ENCODE measurements at places on chromosomes 5 and 9. TPM values are rescaled to one million over a fixed set of nuclear protein-coding genes. Genes with fewer than 3 reads are reported as not detected.

DNA sequence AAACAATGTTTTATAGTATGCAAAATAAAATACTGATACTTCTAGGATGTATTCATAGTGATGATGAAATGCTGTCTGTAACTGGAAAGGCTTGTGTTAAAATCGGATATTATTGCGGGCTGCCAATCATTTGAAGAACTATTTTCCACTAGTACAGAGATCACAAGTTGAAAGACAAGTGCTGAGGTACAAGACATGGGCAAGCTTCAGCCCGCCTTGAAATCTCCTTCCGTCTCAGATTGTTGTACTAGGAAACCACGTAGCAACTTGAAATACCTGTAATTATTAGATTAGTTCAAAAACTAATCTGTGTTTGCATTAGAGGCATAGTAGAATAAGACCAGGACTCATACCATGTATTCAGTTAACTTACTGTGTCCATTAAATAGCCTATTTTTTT, 218.2 kb downstream of the ARHGEF28 start:
- DNase-seq: no peak

Gene SLC25A2
- polyA plus RNA-seq: not detected

GRCh38 chr9:124879226-124879625, 17.3 kb downstream of the ARPC5L start:
- DNase-seq: no peak

DNA sequence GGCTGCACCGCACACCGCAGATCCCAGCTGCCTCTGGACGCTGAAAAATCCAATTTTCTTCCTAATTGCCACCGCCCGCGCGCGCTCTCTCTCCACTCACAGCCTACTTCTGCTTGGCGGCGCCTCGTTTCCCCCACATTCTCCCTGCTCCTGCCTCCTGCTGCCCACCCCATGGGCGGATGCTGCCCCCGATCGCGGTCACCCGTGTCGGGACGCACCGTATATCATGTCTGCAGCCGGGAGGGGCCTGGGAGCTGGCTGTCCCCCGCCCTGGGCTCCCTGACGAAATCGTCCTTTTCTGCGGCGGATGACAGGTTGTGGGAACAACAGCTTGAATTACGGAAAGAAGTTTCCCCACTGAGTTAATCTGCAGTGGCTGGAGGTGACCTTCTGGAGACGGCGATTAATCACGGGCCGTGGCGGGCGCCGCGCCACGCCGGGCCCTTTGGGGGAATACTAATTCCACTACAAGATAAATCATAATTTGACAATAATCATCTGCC, 36.3 kb upstream of the PSD2 start:
- no peak for DNase-seq

GRCh38 chr5:105565531-105565930, 2002.9 kb upstream of the NUDT12 start:
- no peak for DNase-seq

GRCh38 chr9:137918331-137919094, 40.9 kb downstream of the CACNA1B start:
- peak; percentile 8 for DNase-seq

DNA sequence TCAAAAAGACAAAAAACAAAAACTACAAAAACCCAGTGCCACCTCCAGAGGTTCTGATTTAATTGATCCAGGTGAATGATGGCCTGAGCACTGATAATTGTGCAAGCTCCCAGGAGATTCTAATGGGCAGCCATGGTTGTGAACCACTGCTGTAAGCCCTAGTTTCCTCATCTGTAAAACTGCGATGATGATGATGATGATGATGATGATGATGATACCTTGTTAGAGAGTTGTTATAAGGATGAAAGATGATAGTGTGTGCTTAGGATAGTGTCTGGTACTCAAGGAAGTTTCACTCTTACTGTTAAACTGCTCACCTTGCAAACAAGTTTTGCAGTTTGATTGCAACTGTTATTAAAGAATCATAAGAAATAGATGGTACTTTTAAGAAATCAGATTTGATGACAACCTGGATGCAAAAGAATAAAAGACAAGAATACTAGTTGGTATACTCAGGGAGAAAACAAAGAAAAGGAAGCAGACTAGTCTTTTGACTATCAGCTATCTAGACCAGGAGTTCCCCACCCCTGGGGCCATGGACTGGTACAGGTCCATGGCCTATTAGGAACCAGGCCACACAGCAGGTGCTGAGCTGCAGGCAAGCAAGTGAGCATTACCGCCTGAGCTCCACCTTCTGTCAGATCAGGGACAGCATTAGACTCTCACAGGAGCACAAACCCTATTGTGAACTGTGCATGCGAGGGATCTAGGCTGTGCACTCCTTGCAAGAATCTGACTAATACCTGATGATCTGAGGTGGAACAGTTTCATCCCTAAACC, 98.0 kb downstream of the OR2K2 start:
- no peak for DNase-seq
